ENCODE measurements at places on chromosomes 2 and 18.

DNA sequence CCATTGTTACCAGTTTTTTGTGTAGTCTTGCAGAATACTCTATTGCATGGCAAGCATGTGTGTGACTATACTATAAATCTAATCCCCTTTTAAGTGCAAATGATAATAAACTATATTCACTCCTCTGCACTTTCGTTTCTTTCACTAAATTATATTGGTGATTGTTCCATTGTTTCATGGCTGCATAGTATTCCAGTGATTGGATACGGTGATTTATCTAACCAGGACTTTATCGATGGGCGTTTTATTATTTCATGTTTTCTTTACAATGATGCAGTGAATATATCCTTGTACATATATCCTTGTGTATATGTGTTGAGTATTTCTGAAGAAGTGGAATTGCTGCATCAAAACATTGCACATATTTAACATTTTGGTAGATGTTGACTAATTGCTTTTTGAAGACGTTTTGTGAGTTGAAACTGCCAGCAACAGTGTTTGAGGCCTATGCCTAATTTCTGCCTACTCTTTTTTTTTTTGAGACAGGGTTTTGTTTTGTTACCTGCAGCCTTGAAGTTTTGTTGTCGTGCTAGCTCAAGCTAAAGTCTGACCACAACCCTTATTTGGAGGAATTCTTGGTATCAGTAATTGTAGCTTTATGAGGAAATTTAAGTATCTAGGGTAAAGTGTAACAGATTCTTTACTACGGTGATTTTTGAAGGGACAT is 2.7 kb downstream of the MIB1 start:
- no peak for DNase-seq

- peak; percentile 25 for DNase-seq
Observed at GRCh38 chr18:43587538-43588153, 310.4 kb upstream of the SYT4 start.

DNA sequence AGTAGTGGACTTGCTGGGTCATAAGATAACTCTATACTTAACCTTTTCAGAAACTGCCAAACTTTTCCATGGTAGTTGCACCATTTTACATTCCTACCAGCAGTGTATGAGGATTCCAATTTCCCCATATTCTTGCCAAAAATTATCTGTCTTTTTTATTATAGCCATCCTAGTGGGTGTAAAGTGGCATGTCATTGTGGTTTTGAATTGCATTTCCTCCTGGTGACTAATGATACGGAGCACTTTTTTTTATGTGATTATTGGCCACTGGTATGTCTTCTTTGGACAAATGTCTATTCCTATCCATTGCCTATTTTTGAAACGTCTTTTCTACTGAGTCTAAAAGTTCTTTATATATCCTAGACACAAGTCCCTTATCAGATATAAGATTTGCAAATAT is 44.3 kb downstream of the CACNB4 start:
- DNase-seq, result no peak

GRCh38 chr2:29606104-29607037 is 315.0 kb downstream of the ALK start:
- no peak for DNase-seq

GRCh38 chr2:60875520-60875919 is 5.9 kb upstream of the REL start:
- no peak for DNase-seq

DNA sequence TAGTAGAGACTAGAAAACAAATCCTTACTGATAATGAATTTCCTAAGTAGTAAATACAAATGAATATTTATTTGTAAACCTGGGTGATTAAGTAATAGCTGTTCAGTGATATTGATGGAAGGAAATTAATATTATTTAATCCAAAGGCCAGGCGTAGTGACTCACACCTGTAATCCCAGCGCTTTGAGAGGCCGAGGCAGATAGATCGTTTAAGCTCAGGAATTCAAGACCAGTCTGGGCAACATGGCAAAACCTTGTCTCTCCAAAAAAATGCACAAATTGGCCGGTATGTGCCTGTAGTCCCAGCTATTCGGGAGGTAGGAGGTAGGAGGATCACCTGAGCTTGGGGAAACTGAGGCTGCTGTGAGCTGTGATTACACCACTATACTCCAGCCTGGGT is 228.2 kb downstream of the NEDD4L start:
- DNase-seq, result no peak

DNA sequence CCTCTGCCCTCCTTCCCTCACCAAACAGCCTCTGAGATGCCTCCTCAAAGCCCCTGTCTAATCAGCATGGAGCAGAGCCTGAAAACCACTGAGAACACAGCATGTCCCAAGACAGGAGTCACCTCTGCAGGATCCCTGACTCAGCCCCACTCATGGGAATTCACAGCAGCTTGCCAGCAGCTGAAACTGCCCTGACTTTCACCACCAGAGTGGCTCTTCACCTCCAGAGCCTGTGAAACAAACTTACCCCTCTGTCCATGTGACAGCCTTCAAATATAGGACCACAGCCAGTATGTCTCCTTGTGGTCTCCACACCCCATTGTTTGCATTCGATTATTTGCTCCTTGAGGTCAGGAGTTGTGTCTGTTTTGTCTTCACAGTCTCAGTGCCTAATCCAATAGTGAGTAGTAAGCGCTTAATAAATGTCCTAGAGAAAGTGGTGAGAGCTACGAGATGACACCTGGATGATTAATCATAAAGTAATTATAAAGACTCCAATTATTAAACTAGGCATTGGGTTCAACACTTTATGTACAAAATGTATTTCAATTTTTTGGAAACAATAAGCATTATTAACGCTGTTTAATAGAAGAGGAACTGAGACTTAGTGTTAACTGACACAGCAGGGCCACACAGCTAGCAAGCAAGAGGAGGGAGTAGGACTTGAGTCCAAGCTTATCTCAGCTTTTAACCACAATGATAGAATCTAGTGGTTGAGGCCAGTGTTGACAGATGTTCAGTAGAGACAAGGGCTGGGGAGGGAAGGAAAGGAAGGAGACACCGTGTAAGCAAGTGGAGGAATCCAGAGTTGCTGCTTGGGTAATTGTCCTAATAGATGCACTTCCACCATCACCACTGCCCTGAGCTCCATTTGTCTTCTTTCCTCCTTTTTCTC is 358.7 kb upstream of the TNP1 start:
- peak; percentile 16 for DNase-seq

DNA sequence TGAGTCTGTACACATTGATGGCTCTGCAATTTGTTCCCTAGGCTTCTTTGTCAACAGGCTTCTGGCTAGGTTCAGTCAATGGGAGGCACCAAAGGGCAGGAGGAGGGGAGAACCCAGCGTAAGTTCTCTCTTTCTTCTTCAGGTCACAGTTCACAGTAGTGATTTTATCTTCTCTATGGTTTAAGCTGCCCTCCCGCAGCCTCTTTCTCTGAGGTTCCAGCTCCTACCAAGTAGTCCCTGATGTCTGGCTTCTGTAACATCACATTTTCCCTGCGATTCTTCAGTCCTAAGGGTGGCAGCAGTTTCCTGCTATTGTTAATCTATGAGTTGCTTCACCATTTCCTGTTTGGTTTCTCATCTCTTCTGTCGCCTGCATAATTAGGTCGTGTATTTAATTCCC is 107.4 kb downstream of the CPO start:
- peak; percentile 39 for DNase-seq

- no peak for DNase-seq
Observed at GRCh38 chr2:25159949-25160348, 8.4 kb downstream of the POMC start.

- no peak for DNase-seq
Observed at GRCh38 chr18:65994302-65994701, 243.5 kb downstream of the CDH7 start.

DNA sequence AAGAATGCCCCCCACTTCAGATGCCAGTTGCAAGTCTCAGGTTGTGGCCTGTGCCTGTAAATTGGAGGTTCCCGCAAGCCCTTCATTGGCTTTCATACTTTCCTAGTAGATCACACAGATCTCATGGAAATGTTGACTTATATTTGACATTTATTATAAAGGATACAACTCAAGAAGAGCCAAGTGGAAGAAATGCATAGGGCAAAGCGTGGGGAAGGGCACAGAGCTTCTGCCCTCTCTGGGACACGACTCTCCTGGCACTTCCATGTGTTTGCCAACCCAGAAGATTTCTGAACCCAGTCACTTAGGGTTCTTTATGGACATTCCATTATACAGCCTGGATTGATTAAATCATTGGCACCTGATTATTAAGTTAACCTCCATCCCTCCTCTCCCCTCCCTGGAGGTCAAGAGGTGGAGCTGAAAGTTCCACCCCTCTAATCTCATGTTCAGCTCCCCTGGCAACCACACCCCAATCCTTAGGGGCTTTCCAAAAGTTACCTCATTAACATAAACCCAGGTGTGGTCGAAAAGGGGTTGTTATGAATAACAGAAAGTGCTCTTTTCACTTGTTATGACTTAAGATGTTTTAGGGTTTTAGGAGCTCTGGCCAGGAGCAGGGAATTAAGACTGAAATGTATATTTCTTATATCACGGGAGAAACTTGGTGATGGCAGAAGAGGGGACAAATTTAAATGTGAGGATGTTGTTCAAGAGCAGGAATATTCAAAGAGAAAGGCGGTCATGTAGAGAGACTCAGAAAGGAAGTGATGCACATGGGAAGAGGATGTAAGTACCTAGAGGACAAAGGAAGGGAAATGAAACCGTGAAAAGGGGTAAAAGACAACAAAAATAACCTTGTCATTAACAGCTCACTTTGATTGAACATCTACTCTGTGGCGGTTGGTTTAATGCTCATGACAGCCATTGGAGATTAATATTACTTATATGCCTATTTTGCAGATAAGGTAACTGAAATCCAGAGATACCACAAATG is 31.8 kb downstream of the SP100 start:
- DNase-seq, result no peak

- DNase-seq, result peak; percentile 90
Observed at GRCh38 chr2:136129601-136130000, 11.7 kb upstream of the CXCR4 start.

DNA sequence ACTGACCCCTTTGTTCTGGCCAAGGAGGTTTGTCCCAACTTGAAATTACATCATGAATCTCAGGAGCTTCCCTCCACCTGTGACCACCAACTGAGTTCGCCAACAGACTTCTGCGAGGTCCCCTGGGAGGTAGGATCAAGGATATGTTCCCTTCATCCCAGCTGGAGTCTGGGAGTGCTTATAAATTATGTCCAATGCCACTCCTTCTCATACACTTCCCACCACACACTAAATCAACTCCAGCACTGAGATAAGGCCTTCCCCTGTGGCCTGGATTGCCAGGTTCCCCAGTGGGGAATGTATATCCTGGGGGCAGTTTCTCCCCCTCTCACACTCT is 99.2 kb downstream of the RND3 start:
- no peak for DNase-seq

GRCh38 chr2:45008296-45009129 is 739 bp downstream of the SIX2 start:
- DNase-seq, result no peak

DNA sequence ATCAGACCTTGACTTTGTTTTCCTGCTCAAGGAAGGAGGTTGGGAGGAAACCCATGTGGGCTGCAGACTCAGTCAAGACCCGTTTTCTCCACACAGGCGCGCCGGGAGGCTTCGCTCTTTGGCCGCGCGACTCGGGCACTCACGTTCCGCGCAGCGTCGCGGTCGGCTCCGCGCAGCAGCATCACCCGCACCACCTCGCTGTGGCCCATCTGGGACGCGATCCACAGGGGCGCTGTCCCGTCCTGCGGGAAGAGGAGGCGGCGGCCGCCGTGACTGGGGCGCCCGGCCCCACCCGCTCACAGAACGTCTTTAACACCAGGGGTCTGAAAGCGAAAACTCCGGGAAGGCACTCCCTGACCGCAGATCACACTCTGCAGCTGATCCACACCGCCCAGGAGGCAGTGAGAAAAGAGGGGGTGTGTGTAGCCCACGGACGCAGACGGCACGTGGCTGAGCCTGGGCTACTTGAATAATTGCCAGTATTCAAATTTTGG is 33.1 kb upstream of the NPC1 start:
- DNase-seq, result no peak

DNA sequence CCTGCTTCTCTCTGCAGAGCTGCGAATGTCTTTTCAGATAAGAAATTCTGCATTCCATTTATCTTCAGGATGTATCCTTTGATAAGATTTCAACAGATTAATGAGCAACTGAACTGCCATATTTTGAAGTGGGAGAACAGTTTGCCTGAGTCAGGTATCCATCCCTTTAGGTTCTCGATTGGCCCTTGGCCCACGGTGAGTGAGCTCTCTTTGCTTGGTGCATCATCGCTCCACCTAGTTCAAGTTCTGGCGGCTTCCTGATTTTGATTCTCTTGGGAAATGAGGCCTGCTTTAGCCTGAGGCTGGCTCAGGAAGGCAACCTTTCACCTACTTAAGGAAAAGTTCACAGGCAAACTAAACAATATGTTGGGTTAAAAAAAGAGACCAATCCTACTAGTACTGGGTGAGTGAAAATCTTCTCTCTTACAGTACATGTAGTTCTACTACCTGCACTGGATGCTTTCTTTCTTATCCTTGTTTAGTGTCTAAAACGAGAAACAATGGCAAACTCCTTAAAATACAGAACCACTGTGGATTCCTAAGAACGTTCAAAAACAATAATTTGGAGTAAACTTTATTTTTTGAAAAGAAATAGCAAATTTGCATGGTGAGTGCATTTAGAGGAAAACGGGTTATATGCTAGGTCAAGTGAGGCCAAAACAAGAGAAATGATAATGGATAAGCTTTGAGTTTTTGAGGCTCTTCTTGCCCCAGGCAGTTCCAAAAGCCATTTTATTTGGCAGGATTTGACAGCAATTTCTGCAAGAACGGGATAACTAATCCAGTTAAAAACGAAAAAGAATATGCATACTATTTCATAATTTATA is 837 bp upstream of the ACSL3 start:
- no peak for DNase-seq

- no peak for DNase-seq
Observed at GRCh38 chr18:59893971-59894370, 5.8 kb upstream of the PMAIP1 start.

DNA sequence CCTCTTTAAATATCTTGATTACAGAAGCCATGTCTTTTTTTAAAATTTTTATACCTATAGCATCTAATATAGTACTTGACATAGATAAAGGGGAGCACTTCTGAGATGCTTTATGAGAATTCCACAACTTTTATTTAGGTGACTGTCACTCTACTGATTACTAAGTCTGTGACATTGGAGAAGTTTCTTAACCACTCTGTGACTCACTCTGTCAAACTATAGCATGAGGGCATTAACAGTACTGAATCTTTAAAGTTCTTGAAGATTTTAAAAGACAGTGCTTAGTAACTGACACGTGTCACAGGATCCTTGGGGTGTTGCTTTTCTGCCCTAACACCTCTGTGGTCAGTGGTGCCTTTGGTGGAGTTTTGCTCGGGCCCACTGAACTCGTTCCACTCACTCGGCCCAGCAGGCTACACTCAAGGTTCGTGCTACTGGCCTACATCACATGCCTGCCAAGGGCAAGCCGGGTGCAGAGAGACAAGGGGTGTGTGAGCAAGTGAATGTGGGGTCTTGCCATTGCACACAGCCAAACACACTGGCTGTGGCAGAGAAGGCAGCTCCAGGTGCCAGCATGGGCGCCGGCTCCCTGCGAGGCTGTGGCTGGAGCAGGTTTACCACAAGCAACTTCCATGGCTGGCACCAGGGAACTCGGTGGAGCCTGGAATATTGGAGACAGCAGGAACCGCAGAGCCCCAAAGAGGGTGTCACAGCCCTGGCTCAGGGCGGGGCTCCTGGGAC is 734.0 kb upstream of the CDH7 start:
- no peak for DNase-seq
